Activated CD8-positive, alpha-beta memory T cell treated with anti-CD3 and anti-CD28 coated beads for 1 hour (primary cell): ENCODE measurements at places on chromosomes 4 and X.

GRCh38 chrX:252244-252956, 28.8 kb upstream of the PLCXD1 start:
- no peak for DNase-seq

GRCh38 chrX:132875650-132876522, 82.5 kb downstream of the HS6ST2 start:
- no peak for DNase-seq

GRCh38 chrX:143683486-143683885, 37.1 kb downstream of the SPANXN2 start:
- DNase-seq = no peak

- DNase-seq = no peak
These were observed 1.3 kb downstream of the NKRF start for GRCh38 chrX:119604766-119605463.

DNA sequence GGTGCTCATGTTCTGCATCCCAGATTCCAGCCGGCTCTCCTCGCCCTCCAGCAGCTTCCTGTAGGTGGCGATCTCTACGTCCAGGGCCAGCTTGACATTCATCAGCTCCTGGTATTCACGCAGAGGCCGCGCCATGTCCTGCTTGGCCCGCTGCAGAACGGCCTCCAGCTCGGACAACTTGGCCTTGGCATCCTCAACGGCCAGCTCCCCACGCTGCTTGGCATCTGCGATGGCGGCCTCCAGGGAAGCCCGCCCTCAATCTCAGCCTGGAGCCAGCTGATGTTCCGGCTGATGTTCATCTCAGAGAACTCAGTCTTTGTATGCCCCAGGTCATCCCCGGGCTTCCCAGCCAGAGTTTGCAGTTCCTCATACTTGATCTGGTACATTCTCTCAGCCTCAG, 431.8 kb upstream of the DIPK2B start:
- no peak for DNase-seq

GRCh38 chr4:950136-951020, 18.1 kb downstream of the TMEM175 start:
- DNase-seq = no peak

DNA sequence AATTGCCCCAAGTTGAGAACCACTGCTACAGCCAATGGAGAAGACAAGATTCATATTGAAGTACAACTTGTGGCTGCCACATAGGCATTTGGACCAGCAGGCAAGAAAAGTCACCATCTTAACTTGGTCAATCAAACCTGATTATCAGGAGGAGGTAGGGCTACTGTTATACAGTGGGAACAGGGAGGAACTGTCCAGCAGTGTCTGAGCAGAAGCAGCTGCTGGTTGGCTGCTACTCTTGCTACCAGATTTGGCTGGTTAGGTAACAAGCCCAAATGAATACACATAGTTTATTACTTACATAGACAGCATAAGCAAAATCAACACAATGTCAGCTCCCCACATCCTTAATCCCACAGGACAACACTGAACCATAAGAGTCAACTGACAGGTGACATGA, 39.4 kb downstream of the ATP1B4 start:
- DNase-seq = no peak

GRCh38 chrX:52420824-52421443, 52.1 kb downstream of the XAGE2 start:
- DNase-seq = no peak

DNA sequence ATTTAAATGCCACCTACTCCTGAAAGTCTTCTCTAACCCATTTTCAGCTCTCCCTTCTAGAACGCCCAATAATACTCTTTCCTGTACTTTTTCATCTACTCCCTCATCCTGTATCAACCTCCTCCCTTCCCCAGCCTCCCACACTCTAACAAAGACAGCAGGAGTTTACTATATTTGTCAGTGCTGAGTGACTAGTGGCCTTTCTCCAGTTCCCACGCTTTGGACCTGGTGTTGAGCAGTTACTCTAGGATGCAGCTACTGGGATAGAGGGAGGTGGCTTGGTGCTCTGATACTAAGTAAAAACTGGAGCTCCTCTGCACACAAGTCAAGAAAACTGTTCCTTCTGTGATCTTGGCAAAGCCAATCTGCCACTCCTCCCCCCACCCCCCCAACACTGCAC, 36.1 kb upstream of the KLHL13 start:
- no peak for DNase-seq

GRCh38 chrX:150736475-150736874, 43.3 kb downstream of the MTMR1 start:
- no peak for DNase-seq

DNA sequence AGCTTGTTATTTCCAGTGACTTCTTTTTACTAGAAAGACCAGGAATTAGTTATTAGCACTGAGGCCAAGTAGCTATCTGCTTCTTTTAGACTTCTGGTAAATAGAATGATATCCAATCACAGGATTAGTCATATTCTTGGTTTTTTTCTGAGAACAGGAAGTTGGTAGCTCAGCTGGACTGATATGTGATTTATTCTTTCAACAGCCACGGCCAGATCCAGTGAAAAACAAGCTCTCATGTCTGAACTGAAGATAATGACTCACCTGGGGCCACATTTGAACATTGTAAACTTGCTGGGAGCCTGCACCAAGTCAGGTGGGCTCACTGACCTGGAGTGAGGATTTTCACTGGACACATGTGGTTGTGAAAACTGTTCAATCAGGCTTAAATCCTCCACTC, 48.6 kb downstream of the PDGFRA start:
- DNase-seq = no peak

GRCh38 chr4:38821739-38822138, 17.1 kb upstream of the TLR1 start:
- no peak for DNase-seq

DNA sequence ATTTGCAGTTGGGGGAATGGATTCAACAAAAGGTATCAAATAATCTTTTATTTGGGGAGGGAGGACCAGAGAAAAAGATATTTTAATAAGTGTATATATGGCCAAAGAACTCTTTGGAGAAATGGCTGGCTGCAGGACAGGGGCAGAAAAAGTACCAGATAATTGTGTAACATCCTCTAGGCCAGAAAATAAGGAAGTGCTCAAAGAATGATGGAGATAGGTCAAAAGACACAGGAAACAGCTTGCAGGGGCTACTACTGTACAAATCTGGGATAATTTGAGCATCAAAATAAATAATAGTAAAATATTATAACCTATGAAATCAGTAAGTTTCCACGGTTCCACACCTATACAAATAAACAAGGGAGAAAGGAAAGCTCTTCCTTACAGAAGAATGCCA, 34.8 kb downstream of the KLHL5 start:
- DNase-seq = no peak

GRCh38 chrX:15744181-15744867, 6.3 kb downstream of the CA5B start:
- no peak for DNase-seq

DNA sequence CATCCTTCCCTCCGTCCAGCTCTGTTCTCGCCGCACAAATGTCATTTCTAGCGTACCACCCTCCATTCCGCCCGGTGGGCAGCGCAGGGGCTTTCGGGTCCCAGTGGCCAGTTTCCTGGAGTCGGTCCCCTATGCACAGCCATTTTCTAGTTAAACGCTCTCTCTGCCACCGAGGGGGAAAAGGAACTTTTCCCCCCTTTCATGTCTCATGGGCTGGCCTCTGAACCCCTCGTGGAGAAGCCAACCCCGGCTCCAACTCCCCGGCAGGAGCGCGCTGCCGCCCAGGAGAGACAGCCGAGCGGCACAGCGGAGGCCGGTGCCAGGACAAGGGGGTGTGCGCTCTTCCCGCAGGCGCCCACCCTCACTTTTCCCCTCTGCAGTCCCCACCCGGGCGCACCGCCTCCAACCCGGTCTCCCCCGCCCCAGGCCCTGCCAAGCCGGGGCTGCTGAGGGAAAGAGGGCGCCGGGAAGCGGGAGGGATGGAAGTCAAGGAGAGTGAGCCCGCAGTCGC, 662 bp downstream of the APBB2 start:
- DNase-seq = no peak

GRCh38 chrX:73262991-73263390, 48.3 kb upstream of the NAP1L2 start:
- no peak for DNase-seq

DNA sequence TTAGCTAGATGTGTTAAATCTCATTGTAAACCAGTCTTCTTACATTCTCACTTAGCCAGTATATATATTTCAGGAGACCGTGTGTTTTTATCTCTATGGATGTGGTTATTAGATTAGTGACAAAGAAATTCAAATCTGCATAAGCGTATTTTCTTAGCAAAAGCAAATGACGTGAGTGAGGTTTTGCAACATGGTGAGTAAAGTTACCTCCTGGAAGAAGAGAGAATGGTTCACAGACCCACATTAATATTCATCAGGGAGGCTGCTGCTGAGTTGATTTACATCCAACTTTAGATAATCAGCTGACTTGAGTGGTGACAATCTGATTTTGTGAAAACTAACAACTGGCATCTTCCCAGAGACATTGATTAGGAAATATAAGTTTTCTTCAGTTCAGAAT, 589.9 kb upstream of the GALNT7 start:
- DNase-seq = no peak

DNA sequence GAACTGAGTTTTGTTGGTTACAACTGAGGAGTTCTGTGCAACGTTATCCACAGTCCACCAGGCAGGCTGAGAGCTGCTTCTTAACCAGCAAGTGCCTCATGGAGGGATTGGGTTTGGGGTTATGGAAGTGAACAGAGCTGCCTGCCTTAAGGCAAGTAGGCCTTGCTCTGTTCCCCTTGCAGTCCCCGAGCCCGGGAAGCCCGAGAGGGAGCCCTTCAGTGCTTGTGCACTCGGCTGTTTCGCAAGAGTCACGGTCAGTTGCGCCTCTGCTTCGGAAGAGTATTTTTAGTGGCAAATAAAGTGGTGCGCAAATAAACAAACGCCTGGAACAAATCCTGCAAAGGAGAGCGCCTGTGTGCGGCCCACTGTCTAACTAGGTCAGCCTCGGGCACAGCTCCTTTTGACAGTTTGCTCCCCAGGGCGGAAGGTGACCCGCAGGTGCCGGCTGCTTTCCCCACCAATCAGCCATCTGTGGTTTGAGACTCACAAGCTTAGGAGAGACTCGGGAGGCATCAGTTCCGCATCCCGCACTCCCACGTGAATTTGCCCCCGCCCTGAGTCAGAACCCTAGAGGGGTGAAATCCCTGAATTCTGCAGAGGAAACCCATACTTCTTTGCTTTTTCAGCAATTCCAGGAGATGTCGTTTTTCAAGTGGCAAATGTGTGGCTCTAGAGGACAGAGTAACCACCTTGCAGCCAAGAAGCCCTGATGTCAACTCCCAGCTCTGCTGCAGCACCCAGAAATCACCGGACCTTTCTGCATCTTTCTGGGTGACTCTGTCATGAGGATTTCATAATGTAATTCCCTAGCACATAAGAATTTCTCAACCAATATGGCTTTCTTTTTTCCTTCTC, 56.8 kb downstream of the LGI2 start:
- no peak for DNase-seq
